ENCODE measurements at places on chromosomes 4 and X. TPM values are rescaled to one million over a fixed set of nuclear protein-coding genes. Genes with fewer than 3 reads are reported as not detected.

The CENPVL2 gene
- total RNA-seq: not detected

DNA sequence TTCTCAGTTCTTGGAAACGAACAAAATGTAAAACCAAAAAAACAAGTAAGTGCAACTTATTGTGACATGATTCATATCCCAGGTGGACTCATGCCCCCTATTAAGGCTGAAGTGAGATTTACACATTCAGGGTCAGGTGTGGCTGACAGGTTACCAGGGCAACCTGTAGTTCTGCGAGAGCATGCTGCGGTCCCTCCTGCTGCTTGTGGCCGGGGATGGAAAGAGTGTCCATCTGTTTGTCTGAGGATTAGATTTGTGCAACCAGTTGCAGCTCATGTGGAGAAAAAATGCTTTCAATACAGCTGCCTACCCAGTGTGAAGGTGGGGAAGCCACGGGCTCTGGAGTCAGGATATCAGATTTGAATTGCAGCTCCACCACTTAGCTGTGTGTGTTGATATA, 78.8 kb downstream of the FAM184B start:
- H3K27ac ChIP-seq: no peak overlapping the region
- no peak overlapping the region for H3K4me3 ChIP-seq
- DNase-seq: no peak
- peaks cover 9% of the 10 kb centered on the region for H3K4me1 ChIP-seq
- H3K27me3 ChIP-seq: no peaks in the 10 kb centered on the region

The OTUD6A gene
- total RNA-seq: not detected

- H3K4me3 ChIP-seq: no peak overlapping the region
- H3K27me3 ChIP-seq: no peaks in the 10 kb centered on the region
- H3K4me1 ChIP-seq: 0 out of 2 replicates have a peak, but pooled peaks cover 3% of the 10 kb centered on the region
- H3K27ac ChIP-seq: no peak overlapping the region
- peak; percentile 77 for DNase-seq
- no peaks in the 10 kb centered on the region for H3K36me3 ChIP-seq
These were observed 14.3 kb downstream of the JCHAIN start for GRCh38 chr4:70651864-70652506.

GRCh38 chrX:80807992-80808735, 1.5 kb downstream of the BRWD3 start:
- peak; percentile 89 for DNase-seq
- no peaks in the 10 kb centered on the region for H3K36me3 ChIP-seq
- H3K27ac ChIP-seq: peak overlapping the region; percentile 85
- H3K4me1 ChIP-seq: peaks cover 51% of the 10 kb centered on the region

The NSUN7 gene
- total RNA-seq: not detected

DNA sequence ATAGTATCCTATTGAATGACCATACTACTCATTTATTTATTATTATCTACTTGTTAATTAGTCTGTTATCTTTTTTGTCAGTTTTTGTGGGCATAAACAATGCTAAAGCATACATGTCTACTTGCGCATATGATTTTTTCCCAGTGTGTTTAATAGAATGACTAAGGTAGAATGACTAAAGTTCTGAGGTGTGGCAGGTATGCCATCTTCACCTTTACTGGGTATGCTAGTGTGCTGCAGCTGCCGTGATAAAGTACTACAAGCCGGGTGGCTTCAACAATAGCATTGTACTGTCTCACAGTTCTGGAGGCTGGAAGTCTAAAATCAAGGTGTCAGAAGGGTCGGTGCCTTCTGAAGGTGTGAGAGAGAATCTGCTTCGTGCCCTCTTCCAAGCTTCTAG, 19.2 kb downstream of the CD38 start:
- no peak overlapping the region for H3K4me3 ChIP-seq
- no peak overlapping the region for H3K27ac ChIP-seq
- H3K36me3 ChIP-seq: no peaks in the 10 kb centered on the region
- peaks cover 15% of the 10 kb centered on the region for H3K4me1 ChIP-seq
- DNase-seq: no peak
- H3K27me3 ChIP-seq: no peaks in the 10 kb centered on the region

The SULT1B1 gene
- total RNA-seq: not detected

DNA sequence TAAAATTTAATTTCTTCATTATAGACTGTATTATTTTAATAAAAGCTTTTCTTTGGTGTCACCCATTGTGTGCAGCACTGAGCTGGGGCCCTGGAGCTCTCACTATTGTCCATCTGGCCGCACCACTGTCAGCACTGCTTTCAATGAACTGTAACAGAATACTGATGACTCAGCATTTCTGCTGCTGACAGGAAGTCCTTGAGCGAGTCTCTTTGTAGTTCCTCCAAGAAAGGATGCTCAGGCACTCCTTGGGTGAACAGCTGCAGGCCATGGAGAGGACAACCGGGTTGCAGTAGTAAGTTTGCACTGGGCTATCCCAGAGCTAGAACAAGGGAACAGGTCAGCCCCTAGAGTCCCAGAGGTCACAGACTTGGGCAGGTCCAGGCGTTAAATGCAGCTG, 81.6 kb downstream of the SORBS2 start:
- H3K4me3 ChIP-seq: no peak overlapping the region
- DNase-seq: peak; percentile 40
- no peak overlapping the region for H3K27ac ChIP-seq
- no peaks in the 10 kb centered on the region for H3K36me3 ChIP-seq

- DNase-seq: no peak
- no peaks in the 10 kb centered on the region for H3K27me3 ChIP-seq
These were observed 2.8 kb downstream of the ABLIM2 start for GRCh38 chr4:8155660-8156421.

- no peaks in the 10 kb centered on the region for H3K4me1 ChIP-seq
- no peak for DNase-seq
- H3K27ac ChIP-seq: no peak overlapping the region
- no peaks in the 10 kb centered on the region for H3K27me3 ChIP-seq
- no peak overlapping the region for H3K4me3 ChIP-seq
These were observed 30.4 kb downstream of the FAT1 start for GRCh38 chr4:186693159-186693815.

The WAS gene
- total RNA-seq: 63.4 TPM

DNA sequence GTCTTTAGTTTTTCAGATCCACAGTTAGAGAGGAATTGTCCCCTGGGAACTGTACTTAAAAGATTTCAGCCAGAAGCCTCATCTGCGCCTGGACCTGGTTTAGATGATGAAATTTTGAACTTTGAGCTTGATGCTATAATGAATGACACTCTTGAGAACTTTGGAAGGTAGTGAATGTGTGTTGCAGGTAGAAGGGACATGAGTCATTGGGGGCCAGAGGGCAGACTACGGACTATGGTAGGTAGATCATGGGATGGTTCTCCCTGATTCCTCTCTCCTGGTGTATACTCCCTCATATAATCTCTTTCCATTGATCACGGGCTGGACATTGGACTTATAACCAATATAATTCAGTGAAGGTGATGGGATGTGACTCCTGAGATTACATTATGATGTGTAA, 38.9 kb upstream of the GLRA3 start:
- no peak for DNase-seq
- no peaks in the 10 kb centered on the region for H3K4me1 ChIP-seq
- H3K4me3 ChIP-seq: no peak overlapping the region
- H3K36me3 ChIP-seq: no peaks in the 10 kb centered on the region
- no peak overlapping the region for H3K27ac ChIP-seq

The ADH1C gene
- not detected for total RNA-seq

The ASMT gene
- total RNA-seq: 0.29 TPM

GRCh38 chr4:72677886-72678285, 108.9 kb upstream of the ADAMTS3 start:
- H3K4me3 ChIP-seq: no peak overlapping the region
- no peak overlapping the region for H3K27ac ChIP-seq
- no peaks in the 10 kb centered on the region for H3K27me3 ChIP-seq
- H3K4me1 ChIP-seq: no peaks in the 10 kb centered on the region
- DNase-seq: no peak
- no peaks in the 10 kb centered on the region for H3K36me3 ChIP-seq

DNA sequence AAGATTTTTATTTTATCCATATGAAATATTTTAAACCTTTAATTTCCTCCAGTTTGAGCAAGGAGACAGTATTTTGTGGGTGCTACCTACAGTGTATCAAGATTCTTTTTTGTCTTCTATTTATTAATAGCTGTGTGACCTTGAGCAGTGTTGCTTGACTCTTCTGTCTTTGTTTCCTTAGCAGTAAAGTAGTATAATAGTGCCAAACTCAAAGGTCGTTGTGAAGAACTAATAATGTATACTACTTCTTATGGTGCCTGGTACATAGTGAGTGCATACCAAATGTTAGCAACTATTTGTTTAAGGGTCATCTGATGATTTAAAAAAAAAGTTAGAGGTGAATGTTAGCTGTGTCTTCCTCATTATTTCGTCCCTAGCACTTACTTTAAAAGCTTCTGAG, 30.5 kb downstream of the SMARCAD1 start:
- H3K27ac ChIP-seq: no peak overlapping the region
- peaks cover 58% of the 10 kb centered on the region for H3K36me3 ChIP-seq
- H3K27me3 ChIP-seq: no peaks in the 10 kb centered on the region
- no peak overlapping the region for H3K4me3 ChIP-seq
- H3K4me1 ChIP-seq: peaks cover 16% of the 10 kb centered on the region

DNA sequence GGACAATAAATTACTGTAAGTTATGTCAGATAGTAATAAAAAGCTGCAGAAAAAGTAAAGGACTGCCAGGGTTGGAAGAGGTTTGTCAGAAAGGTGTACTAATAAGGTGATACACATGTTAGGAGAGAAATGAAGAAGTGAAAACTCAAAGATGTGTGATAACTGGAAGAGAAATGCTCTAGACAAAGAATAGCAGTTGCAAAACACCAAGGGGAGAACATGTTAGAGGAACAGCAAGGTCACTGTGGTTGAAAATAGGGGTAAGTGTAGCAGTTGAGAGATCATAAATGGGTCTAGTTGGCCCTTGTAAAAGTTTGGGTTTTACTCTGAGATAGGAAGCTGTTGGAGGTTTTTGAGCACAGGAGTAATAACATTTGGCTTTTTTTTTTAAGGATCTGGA, 46.9 kb downstream of the HSPA4L start:
- H3K27ac ChIP-seq: no peak overlapping the region
- DNase-seq: no peak
- peaks cover 47% of the 10 kb centered on the region for H3K4me1 ChIP-seq
- no peaks in the 10 kb centered on the region for H3K27me3 ChIP-seq
- H3K36me3 ChIP-seq: no peaks in the 10 kb centered on the region
